Right hindlimb (tissue), 1 donor: ENCODE measurements at places on chromosomes 6 and 20.

DNA sequence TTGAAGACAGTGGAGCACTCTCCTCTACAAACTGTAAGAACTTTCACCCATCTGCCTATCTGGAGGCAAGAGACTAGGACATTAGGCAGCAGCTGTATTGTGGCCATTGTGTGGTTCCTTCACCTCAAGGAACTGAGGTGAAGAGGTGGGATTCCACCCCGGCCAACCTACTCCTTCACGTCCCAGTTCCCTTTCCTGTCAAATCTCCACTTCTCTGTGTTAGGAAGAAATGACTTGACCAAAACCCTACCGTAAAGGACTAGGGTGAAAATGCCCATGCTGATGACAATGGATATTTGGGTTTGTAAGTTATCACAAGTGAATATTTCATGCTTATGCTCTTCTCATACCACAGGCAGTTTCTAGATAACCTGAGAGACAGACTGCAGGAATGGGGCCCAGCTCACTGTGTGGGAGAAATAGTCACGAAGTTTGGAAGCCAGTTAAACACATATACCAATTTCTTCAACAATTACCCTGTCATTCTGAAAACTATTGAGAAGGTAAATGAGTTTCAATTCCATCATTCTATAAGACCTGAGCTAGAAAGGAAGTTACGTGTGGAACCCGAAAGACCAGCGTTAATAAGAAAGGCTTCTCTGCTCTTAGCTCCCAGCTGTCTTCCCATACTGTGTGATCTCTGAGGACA is 86.6 kb downstream of the ECT2L start:
- no peak for DNase-seq

DNA sequence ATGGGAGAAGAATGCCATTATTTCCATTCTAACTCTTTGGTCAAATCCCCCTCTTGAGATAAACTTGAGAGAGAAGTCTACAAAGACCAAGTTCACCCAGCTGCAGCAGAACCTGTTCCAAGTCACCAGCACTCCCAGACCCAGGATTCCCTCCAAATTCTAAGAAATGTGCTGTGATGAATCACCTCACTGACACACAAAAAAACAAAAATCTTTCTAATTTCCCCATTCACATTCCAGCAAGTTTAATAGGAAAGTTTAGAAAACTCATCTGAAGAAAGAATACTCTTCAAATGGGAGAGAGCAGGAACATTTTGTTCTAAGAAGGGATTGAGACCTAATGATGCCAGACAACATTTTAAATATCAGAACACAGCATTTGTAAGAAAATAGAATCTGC is 213.6 kb upstream of the PLCB4 start:
- peak; percentile 25 for DNase-seq

- no peak for DNase-seq
These were observed 54.9 kb downstream of the TCP11 start for GRCh38 chr6:35086282-35086632.

- no peak for DNase-seq
These were observed 2.9 kb downstream of the TFAP2B start for GRCh38 chr6:50821441-50822077.

DNA sequence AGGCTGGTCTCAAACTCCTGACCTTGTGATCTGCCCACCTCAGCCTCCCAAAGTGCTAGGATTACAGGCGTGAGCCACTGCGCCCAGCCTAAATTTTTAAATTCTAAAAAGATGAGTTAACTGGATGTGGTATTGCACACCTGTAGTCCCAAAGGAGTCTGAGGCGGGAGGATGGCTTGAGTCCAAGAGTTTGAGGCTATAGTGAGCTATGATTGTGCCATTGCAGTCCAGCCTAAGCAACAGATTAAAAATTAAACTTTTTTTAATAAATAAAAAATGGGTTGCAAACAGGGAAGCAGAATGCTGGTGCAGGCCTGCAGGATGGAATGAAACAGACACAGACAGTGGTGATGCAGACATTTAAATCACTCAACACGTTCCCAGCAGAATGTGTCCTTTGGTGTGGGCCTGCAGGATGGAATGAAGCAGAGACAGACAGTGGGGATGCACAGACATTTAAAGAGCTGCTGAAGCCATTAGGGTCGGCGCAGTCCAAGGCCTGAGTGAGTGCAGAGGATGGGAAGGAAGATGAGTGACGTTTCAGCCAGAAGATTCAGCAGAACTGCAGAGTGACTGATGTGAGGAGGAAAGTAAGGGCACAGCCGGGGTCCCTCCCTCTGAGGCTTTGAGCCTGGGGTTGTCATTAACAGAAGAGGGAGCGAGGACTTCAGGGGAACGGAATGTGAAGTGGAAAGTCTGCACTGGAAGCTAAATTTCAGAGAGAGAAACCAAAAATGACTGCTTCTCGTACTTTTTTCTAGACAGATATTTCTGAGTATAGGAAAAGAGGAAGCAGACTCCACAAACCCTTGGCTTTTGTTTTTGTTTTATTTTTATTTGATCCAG is 117.5 kb downstream of the RIN2 start:
- peak; percentile 76 for DNase-seq
